CD4-positive, alpha-beta memory T cell (primary cell): ENCODE measurements at places on chromosomes 5 and 9. TPM values are rescaled to one million over a fixed set of nuclear protein-coding genes. Genes with fewer than 3 reads are reported as not detected.

GRCh38 chr5:30106596-30106995 lies 1086.9 kb upstream of the CDH6 start:
- DNase-seq, result no peak

- no peak for DNase-seq
Measured at GRCh38 chr9:138074516-138074915, 196.9 kb downstream of the CACNA1B start.

DNA sequence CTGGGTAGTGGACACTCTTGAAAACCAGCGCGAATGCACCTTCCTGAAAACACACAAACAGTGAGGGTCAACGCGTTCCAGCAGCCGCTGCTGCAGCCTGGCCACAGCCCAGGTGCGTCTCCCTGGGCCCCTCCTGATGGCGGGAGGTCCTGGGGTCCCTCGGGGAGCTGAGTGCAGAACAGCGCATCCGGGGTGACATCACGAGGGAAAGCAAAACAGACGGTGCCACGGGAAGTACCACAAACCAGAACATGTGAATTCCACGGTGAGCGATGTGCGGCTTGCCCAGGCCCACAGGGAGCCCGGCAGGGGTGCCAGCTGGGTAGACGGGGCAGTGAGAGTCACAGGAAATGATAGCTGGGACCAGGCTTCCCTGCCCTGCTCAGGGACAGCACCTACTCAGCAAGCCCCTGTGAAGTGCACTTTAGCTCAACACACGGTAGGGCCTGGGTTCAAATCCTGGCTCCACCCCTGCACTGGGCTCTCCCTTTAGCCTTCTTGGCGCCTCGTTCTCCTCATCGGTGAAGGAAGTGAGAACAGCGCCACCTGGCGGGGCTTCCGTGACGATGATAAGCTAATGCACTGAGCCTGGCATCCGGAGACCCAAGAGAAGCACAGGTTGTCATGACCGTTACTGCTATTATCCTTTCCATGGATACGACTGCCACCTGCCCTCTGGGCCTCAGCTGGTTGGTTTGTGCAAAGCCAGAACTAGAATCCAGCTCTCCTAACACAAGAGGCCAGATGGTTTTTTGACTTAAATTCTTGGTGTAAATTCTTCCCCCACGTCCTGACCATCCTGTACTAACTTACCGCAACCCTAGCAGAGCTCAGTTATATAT lies 24.6 kb downstream of the GFPT2 start:
- DNase-seq, result peak; percentile 77

Gene TLX3
- not detected for total RNA-seq

DNA sequence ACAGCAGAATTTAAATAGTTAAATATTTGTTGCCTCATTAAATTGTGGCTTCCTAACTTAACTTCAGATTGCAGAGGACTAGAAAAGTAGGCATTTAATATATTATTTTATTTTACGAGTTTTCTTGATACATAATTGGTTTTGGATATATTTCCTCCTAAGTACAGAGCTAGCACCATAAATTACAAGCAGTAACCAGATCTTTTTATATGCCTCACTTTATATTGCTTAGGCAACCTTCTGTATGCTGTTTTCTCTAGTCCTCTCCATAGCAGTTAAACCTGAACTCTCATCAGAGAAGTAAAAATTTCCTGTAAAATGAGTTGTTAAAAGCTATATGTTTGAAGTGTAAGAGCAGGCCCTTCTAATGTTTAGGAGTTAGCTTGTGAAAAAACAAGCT lies 144.2 kb downstream of the ZCCHC7 start:
- DNase-seq, result no peak

Gene MOB3B
- 0.53 TPM for total RNA-seq

DNA sequence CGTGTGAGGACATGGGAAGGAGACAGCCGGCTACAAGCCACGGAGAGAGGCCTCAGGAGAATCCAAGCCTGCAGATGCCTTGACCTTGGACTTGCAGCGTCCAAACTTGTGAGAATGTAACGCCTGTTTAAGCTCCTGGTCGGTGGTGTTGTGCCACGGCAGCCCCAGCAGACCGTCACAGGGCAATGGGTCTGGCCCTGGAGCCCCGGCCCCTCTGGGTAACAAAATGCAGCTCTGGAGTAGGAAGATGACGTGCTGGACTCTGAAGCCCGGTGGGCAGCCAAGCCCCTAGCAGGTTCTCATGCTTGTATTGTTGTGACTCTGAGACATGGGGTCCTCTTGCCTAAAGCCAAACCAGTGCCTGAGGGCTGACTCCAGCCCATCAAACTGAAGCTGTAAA lies 174.7 kb downstream of the IRX2 start:
- DNase-seq, result no peak

Gene TSLP
- total RNA-seq, result not detected

GRCh38 chr9:134644725-134645606 lies 3.4 kb downstream of the COL5A1 start:
- no peak for DNase-seq

Gene OR1L4
- not detected for total RNA-seq

DNA sequence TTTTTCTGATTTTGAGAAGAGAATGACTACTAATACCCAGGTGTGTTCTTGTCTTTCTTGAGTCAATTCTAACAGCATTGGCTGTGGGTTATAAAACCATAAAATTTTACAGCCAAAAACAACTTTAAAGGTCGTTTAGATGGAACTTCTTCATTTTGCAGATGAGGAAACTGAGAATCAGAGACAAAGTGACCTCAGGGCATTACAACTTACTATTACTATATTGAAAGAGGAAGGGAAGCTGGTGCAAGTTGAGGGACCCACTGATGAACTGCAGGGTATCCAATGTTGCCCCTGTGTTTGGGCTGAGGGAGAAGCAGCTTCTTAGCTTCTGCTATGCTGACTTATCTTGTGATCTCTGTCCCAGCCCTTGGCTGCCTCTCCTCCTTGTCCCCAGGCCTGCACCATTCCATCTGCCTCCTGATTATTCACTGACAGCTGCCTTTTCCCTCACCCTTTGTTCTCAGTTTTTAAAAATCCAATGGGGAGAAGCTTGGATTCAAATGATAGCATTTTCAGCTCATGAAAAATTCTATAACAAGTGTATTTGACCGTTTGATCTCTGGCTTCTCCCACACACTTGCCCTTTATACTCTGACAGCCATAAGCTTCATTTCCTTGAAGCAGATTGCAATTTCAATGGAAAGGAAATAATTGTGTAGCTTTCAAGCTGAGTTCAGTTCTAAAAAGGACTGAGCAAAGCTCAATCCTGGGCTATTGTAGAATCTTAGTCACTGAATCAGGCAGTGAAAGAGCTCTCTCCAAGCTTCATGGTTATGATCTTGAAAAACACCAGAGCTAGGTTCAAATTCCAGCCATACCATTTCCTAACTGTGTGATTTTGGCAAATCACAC lies 68.5 kb downstream of the TMC1 start:
- no peak for DNase-seq

GRCh38 chr9:91193658-91194391 lies 167.9 kb downstream of the AUH start:
- peak; percentile 68 for DNase-seq

DNA sequence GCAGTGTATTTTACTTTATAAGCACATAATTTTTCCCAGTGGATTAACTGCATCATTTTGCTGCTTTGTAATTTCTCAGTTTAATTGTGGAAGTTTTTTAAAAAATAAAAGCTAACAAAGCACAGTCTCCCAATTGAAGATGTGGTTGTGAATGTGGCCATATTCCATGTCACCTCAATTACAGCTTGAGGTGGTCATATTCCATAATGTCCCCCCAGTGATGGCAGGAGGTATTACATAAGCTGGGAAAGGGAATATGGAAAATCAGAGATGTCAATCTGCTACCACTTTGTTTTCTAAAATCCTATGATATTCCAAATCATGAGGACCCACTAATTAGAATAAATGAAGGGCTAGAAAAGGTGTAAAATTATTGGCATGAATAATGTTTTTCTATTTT lies 1672.0 kb upstream of the CDH9 start:
- DNase-seq, result no peak

GRCh38 chr9:94445863-94446262 lies 109.0 kb upstream of the PCAT7 start:
- DNase-seq, result no peak
